NCI-H345 (cell line): ENCODE measurements at places on chromosomes 16 and 17.

DNA sequence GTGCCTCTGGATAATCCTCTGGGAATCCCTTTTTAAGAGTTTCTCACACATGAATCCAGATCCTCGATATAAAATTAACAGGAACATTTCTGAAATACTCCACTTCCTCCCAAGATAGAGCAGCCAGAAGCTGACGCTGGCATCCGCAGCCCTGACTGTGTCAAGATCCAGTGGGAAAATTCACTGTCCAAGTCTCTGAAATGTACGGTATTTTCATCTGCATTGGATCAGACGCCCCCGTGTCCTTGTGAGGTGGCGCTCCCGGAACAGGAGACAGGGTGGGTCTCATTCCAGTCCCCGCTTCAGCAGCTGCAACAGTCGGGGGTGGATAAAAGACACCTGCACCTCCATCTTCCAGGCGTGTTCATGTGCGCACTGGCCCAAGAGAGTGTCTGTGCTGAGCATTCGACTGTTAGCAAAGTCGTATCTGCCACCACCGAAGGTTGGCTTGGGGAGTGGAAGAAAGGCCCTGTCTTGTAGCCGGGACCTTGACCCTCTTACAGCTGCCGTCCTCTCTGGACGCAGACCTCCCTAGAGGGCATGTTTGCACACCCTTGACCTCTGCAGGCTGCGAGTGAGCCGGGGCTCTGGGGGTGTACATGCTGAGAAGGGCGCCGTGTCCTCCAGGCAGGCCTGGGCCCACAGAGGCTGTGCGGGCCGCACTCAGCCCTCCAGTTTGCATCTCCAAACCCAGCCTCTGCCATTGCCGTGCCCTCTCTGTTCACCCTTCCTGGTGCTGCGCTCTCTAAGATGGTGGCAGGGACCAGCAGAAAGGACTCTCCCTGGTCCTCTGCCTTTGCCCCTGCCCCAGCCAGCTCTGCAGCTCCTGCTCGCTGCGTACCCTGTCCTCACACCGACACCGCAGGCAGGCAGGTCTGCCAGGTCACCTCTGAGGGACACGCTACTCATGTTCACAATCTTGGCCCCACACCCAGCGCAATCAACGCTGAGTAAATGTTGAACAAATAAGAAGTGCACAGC lies 72.0 kb upstream of the CHMP6 start:
- no peak for DNase-seq

- peak; percentile 30 for DNase-seq
Observed at GRCh38 chr17:42563543-42563942, 1.6 kb downstream of the COASY start.

DNA sequence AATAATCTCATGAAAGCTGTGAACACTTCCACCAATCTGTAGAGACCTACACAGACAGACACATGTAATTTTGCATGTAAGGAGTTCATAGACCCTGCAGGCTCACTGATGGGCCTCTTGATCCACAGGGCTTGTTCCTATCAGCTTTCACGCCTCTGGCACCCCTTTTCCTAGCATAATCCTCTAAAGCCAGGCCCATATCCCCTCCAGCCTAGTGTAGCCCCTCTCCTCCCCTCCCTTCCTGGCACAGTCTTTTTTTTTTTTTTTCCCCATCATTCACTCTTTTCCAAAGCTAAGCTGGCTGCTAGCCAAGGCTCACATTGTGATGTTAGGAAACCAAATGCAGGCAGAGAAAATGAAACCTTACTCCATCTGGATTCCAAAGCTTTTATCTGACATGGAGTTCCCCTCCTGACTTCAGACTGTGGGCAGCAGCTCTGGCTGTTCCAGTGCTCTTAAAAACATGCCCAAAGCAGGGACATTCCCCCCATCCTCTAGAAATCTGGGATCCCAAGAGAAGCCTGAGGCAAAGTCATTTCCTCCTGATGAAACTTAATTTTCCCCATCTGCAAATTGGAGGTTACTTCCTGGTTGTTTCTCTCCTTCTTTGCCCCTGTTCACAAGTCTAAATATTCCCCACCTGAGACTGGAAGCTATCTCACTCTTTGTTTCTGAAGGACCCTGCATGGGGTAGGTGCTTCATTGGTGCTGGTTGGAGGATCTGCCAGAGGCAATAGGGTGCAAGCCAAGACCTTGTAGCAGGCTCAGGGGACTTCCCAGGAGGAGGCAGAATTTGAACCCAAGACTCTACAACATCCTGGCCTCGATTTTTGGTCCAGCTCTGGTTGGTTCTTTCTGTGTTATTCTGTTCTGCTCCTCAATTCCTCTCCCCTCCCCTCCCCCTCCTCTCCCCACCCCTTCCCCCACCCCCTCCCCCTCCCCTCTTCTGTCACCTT lies 9.9 kb upstream of the CCL5 start:
- peak; percentile 74 for DNase-seq

DNA sequence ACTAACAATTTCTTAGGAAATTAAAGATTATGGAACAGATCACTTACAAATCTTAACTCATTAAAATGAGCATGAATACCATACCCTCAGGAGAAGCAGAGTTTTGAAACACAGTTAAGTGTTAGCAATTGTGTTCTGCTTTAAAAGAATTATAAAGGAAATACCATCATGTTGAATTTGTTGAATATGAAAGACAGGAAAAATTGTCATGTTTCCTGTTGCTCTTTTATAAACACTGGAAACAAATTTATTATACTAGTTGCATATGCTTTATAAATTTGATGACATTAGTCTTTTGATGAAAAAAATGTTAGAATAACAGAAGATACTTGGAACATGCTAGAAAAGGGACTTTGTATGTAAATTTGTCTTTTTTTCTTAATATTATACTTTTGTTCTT lies 59.7 kb downstream of the VMP1 start:
- DNase-seq, result no peak

GRCh38 chr16:19474617-19475016 lies 47.3 kb downstream of the GDE1 start:
- peak; percentile 24 for DNase-seq

GRCh38 chr16:75296606-75297005 lies 45.2 kb upstream of the BCAR1 start:
- peak; percentile 11 for DNase-seq

GRCh38 chr17:75642784-75643642 lies 9.8 kb downstream of the SMIM5 start:
- no peak for DNase-seq

DNA sequence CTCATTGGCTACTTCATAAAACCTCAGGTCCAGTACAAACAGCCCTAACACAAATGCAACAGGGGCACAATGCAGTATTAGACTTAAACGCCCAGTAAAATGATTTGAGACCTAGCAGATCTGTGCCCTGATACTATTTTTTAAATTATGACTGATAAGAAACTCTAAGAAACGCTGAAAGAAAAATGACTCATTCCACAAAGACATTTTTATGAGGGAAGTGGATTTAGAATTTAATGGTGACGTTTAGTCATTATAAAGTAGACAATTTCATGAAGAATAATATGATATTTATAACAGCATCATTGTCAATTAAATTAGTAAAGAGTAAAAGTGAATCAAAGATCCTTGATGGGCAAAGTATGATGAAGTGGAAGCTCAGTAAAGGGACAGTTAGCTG lies 80.4 kb upstream of the DHX40 start:
- DNase-seq, result no peak

GRCh38 chr16:19003935-19004334 lies 20.2 kb downstream of the TMC7 start:
- no peak for DNase-seq

DNA sequence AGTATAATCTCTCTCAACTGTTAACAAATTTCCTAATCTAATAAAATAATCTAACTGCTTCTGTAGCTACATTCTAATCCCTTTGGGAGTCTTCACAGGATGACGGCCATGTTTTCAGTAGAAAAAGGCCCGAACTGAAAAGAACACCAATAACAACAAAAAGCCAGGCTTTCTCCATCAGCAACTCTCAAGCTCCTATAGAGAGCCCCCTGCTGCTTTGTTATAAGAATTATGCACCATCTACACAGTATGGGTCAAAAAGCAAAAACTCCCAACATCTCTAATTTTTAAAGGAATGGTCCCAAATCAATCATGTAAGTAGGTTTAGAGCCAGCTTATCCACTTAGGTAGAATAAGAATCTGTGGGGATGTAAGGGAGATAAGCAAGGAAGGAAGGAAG lies 163.6 kb upstream of the C17orf78 start:
- DNase-seq, result no peak

- DNase-seq, result no peak
Observed at GRCh38 chr16:46907061-46907774, 23.1 kb downstream of the GPT2 start.

- DNase-seq, result no peak
Observed at GRCh38 chr17:77414811-77415400, 274.1 kb downstream of the SEC14L1 start.

- DNase-seq, result no peak
Observed at GRCh38 chr17:81459224-81459623, 53.4 kb downstream of the ACTG1 start.

DNA sequence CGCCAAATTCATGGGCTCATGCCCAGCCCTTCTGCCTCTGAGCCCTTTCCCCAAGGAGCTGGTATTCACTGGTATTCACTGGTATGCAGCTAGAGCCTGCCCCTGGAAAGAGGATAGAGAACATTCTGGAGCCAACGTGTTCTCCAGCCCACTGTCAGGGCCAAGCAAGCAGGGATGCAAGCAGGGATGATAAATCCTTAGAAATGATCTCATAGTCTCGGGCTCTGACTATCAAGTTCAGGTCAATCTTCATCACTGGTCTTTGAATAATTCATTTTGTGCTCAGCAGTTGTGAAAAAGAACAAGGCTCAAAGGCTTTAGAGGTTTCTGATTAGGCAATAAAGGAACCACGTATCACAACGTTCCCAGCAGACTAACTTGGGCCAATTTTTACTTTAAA lies 57.3 kb downstream of the CACNG5 start:
- DNase-seq, result no peak

DNA sequence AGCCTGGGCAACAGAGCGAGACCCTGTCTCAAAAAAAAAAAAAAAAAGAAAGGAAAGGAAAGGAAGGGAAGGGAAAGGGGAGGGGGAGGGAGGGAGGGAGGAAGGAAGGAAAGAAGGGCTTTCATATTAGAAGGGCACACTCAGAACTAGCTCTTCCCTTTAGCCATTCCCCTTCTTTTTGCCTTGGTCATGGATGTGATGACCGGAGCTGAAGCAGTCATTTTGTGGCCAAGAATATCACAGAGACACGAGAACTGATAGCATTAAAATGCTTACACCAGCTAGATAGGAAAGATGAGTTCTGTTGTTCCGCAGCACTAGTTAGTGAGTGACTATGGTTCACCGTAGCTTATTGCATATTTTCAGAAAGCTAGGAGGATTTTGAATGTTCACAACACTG lies 32.8 kb upstream of the TNRC6A start:
- DNase-seq, result no peak

DNA sequence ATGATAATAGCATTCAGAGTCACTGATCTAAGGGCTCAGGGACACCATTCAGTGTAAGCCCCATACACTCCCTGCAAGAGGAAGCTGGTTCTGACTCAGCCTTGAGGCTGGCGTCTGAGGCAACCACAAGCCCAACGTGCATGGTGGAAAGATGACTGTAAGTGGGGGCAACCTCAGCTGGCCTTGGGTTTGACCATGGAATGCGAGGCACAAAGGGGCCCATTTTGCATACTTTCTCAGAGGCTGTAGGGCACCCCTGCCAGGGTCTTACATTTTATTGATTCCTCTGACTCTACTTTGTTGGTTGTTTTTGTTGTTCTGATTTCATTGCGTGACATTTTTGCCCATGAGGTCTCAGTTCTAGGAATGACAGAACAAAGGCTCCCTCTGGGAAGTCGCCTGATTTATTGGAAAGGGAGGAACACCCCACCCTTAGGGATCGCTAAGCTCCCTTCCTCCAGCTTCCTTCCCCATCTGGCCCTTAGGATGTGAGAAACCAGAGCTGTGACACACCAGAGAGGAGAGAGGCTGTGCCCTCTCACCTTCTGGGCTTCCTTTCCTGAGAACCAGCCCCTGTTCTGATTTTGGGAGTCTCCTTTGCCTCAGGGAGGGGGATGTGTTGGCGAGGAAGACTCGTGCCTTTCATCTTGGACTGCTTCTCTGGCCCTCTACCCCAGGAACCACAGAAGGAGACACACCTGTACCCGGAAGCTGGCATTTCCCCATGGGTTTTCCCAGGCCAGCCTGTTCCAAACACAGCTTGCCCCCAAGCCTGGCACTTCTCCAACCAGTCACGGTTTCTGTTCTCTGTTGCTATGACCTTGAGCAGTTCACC lies 5.6 kb upstream of the CIITA start:
- DNase-seq, result no peak

GRCh38 chr16:57743458-57743857 lies 7.9 kb downstream of the KATNB1 start:
- no peak for DNase-seq

- DNase-seq, result peak; percentile 72
Observed at GRCh38 chr16:58733671-58734458, at the start of gene GOT2. GOT2 (minus strand) TSS chr16:58734316; CDS start chr16:58734228, 88 bp downstream.

- no peak for DNase-seq
Observed at GRCh38 chr16:20866801-20867200, 33.4 kb downstream of the DCUN1D3 start.

- DNase-seq, result no peak
Observed at GRCh38 chr16:88923450-88923849, 53.6 kb downstream of the CBFA2T3 start.

GRCh38 chr17:69192754-69193153 lies 35.9 kb downstream of the ABCA10 start:
- DNase-seq, result no peak

DNA sequence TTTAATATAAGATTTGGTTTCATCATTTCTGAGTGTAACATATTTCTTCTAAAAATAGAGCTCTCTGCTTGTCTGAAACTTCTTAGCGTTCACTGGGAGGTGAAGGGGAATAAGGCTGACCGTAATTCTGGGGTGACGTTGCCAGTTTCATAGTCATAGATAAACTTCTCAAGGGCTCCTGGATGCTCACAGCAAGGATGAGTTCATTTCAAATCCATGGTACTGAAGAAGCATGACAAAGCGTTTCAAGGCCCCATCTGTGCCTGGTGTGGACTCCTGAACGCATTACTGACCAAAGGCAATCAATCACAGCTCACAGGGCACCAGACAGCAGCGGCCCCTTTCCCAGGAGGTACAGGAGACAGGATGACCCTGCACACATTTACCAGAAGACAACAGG lies 12.0 kb upstream of the EVPL start:
- no peak for DNase-seq

GRCh38 chr16:76947749-76948148 lies 243.2 kb upstream of the MON1B start:
- DNase-seq, result no peak

GRCh38 chr16:16578701-16579100 lies 199.8 kb downstream of the NPIPA7 start:
- DNase-seq, result no peak

DNA sequence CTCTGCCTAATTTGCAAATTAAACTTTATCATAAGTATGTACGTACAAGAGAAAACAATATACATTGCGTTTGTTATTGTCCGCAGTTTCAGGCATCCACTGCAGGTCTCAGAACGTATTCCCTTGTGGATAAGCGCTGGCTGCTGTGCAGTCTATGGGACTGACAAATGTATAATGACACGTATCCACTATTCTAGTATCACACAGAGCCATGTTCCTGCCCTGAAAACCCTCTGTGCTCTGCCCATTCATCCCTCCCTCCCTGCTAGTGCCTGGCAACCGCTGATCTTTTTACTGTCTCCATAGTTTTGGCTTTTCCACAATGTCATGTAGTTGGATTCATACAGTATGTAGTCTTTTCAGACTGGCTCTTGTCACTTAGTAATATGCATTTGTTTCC lies 179.4 kb downstream of the MAF start:
- no peak for DNase-seq

GRCh38 chr16:12317121-12317810 lies 340.7 kb downstream of the SNX29 start:
- no peak for DNase-seq
